CD4-positive, CD25-positive, alpha-beta regulatory T cell (primary cell): ENCODE measurements at places on chromosomes 11 and 22. TPM values are rescaled to one million over a fixed set of nuclear protein-coding genes. Genes with fewer than 3 reads are reported as not detected.

The NNMT gene
- total RNA-seq, result not detected

GRCh38 chr11:124895471-124895971 lies 2.1 kb downstream of the ROBO4 start:
- H3K27ac ChIP-seq, result no peak overlapping the region
- H3K4me1 ChIP-seq, result no peaks in the 10 kb centered on the region
- no peak overlapping the region for H3K4me3 ChIP-seq
- H3K36me3 ChIP-seq, result no peaks in the 10 kb centered on the region
- peaks cover 2% of the 10 kb centered on the region for H3K27me3 ChIP-seq

The GAS2 gene
- 1.0 TPM for total RNA-seq

- H3K27ac ChIP-seq, result no peak overlapping the region
- DNase-seq, result no peak
- no peaks in the 10 kb centered on the region for H3K4me1 ChIP-seq
- no peak overlapping the region for H3K4me3 ChIP-seq
- H3K36me3 ChIP-seq, result no peaks in the 10 kb centered on the region
Measured at GRCh38 chr22:48675141-48675829, 1152.4 kb downstream of the BRD1 start.

The POU2F3 gene
- total RNA-seq, result not detected

The PDGFD gene
- total RNA-seq, result not detected

DNA sequence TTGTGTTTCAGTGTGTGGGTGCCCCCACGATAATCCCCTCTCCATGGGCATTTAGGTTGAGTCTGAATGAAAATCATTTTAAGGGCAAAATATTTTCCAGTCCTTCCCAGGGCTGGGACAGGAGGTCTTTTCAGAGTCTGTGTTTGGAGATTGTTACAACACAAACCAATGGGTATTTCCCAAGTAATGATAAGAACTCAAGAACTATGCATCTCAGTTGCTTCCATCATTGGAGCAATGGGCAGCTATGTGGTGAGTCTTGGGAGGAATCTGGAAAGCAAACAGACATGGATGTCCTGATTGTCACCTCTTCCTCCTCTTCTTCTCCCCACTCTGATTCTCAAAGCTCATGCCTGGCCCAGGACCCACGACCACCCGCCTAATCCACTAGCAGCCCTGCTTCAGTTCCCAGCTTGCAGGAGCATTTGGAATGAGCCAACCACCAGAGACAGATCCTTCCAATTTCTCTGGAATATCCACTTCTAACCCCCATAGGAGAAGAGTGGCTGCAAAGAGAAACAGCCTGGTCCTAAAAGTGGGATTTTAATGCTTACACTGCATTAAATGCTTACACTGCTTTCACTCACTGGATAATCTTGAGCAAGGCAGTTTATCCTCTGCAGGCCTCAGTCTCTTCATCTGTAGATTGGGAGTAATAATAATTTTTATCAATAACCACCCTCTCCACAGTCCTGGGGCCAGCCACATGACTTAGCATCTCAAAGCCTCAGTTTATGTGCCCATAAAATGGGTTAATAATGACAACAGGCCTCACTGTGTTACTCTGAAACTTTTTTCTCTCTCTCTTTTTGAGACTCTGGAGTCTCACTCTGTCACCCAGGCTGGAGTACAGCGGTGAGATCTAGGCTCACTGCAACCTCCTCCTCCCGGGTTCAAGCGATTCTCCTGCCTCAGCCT lies 404.3 kb downstream of the MN1 start:
- no peak for DNase-seq
- no peaks in the 10 kb centered on the region for H3K27me3 ChIP-seq
- H3K36me3 ChIP-seq, result no peaks in the 10 kb centered on the region
- no peak overlapping the region for H3K4me3 ChIP-seq

DNA sequence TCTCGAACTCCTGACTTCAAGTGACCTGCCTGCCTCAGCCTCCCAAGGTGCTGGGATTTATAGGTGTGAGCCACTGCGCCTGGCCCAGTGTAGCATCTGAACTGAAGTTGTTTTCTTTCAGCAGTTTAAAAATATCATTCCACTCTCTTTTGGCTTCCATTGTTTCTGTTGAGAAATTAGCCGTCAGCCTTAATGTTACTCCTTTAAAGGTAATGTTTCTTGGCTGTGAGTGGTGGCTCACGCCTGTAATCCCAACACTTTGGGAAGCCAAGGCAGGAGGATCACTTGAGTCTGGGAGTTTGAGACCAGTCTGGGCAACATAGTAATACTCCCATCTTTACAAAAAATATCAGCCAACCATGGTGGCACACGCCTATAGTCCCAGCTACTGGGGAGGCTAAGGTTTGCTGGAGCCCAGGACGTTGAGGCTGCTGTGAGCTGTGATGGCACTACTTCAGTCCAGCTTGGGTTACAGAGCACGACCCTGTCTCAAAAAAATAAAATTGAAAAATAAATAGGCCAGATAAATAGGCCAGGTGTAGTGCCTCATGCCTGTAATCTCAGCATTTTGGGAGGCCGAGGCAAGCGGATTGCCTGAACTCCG lies 25.9 kb downstream of the MCAM start:
- no peak overlapping the region for H3K27ac ChIP-seq
- H3K4me1 ChIP-seq, result no peaks in the 10 kb centered on the region
- no peaks in the 10 kb centered on the region for H3K27me3 ChIP-seq
- peaks cover 48% of the 10 kb centered on the region for H3K36me3 ChIP-seq
- no peak for DNase-seq

DNA sequence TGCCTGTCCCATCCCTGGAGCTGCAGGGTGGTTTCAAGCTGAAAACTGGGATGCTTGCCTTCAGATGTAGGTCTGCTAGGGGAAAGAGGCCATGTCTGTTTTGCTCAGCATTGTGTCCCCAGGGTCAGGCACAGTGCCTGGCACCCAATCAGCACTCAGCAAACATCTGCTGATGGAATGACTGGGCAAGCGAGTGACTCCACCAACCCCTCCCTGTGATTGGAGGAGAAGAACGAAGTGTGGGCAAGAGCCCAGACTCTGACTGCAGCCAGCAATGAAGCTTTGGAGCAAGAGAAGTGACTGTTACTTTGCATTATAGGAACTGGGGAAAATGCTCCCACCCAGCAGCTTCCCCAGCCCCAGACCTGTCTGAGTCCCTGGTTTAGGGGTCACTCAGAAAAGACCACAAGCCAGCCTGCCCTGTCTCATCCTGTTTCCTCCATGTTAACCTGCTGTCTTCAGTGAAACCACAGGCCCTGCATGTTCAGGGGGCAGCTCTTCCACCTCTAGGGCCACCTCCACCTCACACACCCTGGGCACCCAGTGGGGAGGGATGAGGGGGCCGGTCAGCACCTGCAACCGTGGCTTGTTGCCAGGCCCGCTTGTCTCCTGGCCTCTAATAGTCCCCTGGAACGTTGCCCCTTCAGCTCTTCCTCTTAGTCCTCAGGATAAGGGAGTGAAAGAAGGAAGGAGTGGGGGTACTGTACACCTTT lies 147.4 kb downstream of the TRIM29 start:
- no peak for DNase-seq
- H3K27me3 ChIP-seq, result no peaks in the 10 kb centered on the region
- H3K4me1 ChIP-seq, result no peaks in the 10 kb centered on the region
- no peaks in the 10 kb centered on the region for H3K36me3 ChIP-seq
- H3K27ac ChIP-seq, result no peak overlapping the region

The CST6 gene
- total RNA-seq, result not detected

The SCN2B gene
- total RNA-seq, result not detected

The RASL10A gene
- total RNA-seq, result not detected

GRCh38 chr22:26887456-26887855 lies 230.1 kb downstream of the MIAT start:
- H3K4me1 ChIP-seq, result no peaks in the 10 kb centered on the region
- H3K4me3 ChIP-seq, result no peak overlapping the region
- no peak overlapping the region for H3K27ac ChIP-seq
- H3K36me3 ChIP-seq, result peaks cover 7% of the 10 kb centered on the region
- no peaks in the 10 kb centered on the region for H3K27me3 ChIP-seq

DNA sequence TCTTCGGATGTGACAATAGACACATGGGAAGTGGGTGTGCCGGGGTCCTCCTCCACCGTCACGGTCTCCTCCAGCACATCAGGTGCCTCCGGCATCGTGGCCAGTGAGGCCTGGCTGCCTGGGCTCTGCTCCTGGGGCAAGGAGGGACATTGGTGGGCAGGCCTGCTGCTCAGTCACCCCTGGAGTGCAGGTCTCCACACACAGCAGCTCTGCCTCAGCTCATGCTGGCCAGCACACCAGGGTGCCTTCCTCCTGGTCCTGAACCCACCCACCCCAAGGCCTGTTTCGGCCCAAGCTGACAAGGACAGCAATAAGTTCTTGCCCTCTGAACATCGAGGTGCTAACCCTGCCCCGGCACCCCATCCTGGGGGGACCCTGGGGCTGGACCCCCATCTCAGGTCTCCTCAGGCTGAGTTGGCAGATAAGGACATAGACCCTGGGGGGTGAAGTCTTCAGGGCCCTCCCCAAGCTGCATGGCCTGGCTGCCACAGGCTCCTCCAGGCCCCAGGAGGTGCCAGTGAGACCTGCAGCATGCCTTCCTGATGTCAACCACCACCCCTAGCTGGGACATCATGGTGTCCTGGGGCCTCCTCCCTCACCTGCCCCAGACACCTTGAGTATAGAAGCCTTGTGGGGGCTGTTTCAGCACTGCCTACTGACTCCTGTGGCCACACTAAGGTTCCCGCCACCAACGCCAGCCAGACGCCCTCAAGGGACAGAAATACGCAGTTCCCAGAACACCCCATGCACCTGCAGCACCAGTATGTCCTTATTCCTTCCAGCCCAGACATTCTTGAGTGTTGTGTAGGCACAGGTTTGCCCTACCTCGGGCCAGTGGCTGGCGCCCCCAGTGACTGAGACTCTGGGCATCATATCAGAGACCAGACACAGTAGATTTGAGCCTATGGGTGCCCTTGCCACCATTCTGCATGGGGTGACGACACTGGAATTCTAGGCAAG lies 34.4 kb downstream of the ARVCF start:
- peaks cover 11% of the 10 kb centered on the region for H3K4me1 ChIP-seq
- no peaks in the 10 kb centered on the region for H3K36me3 ChIP-seq
- H3K4me3 ChIP-seq, result no peak overlapping the region
- no peak for DNase-seq

DNA sequence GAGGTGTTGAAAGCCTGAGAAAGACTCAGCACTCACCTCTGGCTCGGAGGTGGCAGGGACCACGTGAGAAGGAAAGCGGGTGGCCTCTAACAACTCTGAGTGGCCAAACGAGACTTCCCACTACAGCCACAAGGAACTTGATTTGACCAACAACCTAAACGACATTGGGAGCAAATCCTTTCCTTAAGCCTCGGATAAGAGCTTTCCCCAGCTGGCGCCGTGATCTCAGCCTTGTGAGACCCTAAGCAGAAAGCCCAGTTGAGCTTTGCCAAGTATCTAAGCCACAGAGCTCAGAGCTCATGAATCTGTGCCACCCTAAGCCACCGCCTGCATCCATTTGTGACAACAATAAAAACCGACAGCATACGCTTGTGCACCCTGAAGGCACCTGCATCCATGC lies 636.0 kb downstream of the TBC1D22A start:
- no peaks in the 10 kb centered on the region for H3K36me3 ChIP-seq
- no peaks in the 10 kb centered on the region for H3K4me1 ChIP-seq
- no peak overlapping the region for H3K4me3 ChIP-seq
- no peak for DNase-seq

- no peak for DNase-seq
- H3K4me1 ChIP-seq, result no peaks in the 10 kb centered on the region
- no peaks in the 10 kb centered on the region for H3K36me3 ChIP-seq
- H3K27me3 ChIP-seq, result no peaks in the 10 kb centered on the region
- H3K27ac ChIP-seq, result no peak overlapping the region
- no peak overlapping the region for H3K4me3 ChIP-seq
Measured at GRCh38 chr22:24474221-24474620, 20.9 kb upstream of the UPB1 start.

The DBX1 gene
- total RNA-seq, result not detected

- no peaks in the 10 kb centered on the region for H3K4me1 ChIP-seq
- peaks cover 12% of the 10 kb centered on the region for H3K27me3 ChIP-seq
- H3K36me3 ChIP-seq, result no peaks in the 10 kb centered on the region
- H3K27ac ChIP-seq, result no peak overlapping the region
Measured at GRCh38 chr22:36641902-36642640, 61.5 kb downstream of the CACNG2 start.

The STX3 gene
- total RNA-seq, result 3.1 TPM

DNA sequence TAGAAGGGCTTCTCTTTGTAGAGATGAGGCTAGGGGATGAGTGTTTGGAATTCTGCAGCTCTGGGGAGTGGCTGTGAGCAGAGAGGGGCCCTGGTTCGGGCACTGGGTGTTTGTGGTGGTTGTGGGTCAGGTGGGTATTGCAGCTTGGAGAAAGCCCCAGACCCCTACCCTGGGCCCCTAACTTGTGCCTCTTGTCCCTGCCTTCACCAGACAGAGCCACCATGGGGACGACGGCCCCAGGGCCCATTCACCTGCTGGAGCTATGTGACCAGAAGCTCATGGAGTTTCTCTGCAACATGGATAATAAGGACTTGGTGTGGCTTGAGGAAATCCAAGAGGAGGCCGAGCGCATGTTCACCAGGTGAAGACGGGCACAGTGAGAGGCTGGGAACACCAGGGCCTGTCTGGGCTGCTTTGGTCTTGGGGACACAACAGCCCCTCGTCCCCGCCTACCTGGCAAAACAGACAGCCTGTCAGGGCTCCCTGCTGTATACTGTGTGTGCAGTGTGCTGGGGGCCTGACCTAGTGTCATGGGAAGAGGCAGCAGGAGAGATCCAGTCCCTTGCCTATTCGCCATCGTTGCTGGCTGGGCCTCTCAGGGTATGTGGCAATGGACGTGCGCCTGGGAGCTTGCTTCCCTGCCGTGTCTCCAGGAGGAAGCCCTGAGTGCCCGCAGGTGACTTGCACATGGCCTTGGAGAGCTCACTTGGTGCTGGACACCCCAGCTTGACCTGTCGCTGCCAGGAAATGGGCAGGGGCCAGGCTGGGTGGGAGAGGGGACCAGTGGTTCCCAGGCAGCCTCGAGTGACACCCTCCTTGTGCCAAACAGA lies 4.3 kb downstream of the INCENP start:
- H3K4me1 ChIP-seq, result peaks cover 23% of the 10 kb centered on the region
- no peak overlapping the region for H3K27ac ChIP-seq
- DNase-seq, result no peak
- peaks cover 26% of the 10 kb centered on the region for H3K36me3 ChIP-seq
- no peak overlapping the region for H3K4me3 ChIP-seq

- no peaks in the 10 kb centered on the region for H3K36me3 ChIP-seq
- no peaks in the 10 kb centered on the region for H3K27me3 ChIP-seq
- no peak overlapping the region for H3K27ac ChIP-seq
- no peak overlapping the region for H3K4me3 ChIP-seq
- H3K4me1 ChIP-seq, result no peaks in the 10 kb centered on the region
Measured at GRCh38 chr22:47417699-47418098, 655.2 kb downstream of the TBC1D22A start.

DNA sequence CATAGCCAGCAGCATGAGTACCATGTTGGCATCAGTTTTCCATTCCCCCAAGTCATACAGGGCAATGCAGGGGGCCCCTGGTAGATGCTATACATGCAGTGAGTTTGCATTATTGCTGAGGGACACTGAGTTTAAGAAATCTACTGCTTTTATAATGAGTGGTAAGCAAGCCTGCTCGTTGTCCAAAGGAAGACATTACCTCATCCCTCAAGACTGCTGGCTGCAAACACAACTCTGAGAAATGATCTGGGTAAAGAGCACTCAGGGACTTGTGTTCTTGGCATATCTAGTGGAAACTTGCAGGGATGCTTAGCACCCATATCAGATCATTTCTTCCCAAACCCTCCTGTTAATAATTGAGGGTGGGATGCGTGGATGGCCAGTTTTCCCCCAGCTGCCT lies 77.9 kb downstream of the CWC15 start:
- no peak overlapping the region for H3K27ac ChIP-seq
- no peaks in the 10 kb centered on the region for H3K27me3 ChIP-seq
- no peaks in the 10 kb centered on the region for H3K4me1 ChIP-seq
- no peak for DNase-seq
- no peaks in the 10 kb centered on the region for H3K36me3 ChIP-seq
- no peak overlapping the region for H3K4me3 ChIP-seq

The FIBIN gene
- not detected for total RNA-seq
